ENCODE measurements at places on chromosomes 1 and 21.

DNA sequence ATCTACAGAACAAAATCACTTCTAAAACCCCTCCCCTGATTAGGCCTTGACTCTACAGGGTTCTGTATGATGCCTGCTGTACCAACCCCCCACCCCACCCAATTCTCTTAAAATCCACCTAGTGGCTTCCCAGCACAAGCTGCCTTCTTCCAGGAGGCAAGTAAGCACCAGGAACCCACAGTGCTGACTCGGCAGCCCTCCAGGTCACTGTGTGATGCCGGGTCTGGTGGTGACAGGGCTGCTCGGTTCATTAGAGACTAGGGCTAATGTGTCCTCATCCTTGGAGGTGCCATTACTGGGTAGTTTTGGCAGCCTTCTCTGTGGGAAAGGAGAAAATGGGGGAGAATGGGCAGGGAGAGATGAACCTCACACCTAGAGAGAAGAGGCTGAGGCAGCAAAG, 363.5 kb downstream of the PTPRU start:
- no peak for DNase-seq

GRCh38 chr1:99173282-99173681, 91.0 kb upstream of the PLPPR4 start:
- no peak for DNase-seq

DNA sequence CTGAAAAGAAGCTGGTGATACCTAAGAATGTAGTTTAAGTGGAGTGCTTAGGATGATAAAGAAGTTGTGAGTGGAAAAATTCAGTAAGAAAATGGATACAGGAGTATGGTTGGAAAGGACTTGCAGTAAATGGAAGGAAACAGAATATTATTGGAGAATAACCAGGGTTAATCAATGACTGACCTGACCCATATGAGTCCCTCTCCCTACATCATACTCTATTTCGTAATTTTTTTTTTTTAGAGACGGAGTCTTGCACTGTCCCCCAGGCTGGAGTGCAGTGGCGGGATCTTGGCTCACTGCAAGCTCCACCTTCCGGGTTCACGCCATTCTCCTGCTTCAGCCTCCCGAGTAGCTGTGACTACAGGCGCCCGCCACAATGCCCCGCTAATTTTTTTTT, 33.4 kb upstream of the ENSA start:
- DNase-seq = no peak

DNA sequence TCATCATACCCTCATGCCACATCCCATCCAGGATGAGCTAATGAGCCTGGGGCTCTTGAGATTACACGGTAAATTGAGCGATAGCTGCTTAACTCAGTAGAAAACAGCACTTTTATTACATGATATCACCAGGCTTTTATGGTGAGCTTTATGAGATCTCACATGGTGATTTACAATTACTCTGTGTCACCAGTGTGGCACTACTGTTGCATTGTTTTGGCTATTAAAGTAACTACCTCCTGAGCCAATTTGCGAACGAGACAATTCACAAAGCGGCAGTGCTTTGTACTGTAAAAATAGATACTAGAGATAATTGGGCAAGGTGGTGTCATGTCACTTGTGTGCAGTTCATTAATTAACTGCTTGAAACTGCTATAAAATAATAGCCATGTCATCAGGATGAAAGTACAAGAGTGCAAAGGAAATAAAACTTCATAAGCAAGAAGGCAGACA, 767.7 kb upstream of the ADGRL2 start:
- DNase-seq = no peak

DNA sequence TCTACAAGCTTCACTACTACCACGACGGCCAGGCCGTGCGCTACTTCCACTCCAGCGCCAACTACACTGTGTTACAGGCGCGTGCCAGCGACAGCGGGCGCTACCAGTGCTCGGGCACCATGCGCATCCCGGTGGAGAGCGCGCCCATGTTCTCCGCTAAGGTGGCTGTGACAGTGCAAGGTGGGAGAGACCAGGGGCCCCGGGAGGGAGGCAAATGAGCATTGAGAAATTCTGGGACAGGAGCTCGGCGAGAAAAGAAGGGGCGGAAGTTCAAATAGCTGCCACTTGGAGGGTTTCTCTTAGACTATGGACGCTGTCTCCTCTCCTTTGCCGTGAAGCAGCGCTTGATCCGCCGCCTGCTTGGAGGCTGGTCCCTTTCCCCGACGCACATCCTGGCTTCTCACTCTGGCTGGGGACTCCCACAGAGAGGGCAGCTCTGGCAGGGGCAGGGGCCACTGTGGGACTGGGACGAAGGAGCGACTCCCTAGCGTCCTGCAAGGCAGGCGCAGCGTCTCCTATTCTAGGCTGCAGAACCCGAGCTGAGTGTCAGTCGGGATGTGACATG, 4.6 kb downstream of the FCRLB start:
- no peak for DNase-seq

DNA sequence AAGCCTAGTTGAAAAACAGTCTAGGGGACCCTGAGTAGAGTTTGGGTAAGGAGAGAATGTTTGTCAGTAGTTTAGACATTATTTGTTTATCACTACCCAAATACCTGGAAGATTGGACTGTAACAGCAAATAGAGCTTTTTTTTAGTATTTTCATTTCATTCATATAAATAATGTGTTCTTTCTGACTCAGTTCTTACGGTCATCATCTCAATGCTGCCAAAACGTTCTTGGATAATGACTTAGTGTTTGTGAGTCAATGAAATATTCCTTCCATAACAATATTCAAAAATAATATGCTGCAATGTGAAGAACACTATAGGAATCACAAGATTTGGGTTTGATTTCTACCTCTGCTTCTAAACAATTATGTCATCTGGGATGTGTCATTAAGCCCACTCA, 400.0 kb upstream of the PKN2 start:
- no peak for DNase-seq

GRCh38 chr1:224253721-224254120, 70.7 kb downstream of the DEGS1 start:
- no peak for DNase-seq

GRCh38 chr1:87521452-87521851, 192.8 kb downstream of the LMO4 start:
- DNase-seq = no peak

All from cerebellar nuclear complex (tissue), 1 donor.